ENCODE measurements at places on chromosomes 5 and 9.

DNA sequence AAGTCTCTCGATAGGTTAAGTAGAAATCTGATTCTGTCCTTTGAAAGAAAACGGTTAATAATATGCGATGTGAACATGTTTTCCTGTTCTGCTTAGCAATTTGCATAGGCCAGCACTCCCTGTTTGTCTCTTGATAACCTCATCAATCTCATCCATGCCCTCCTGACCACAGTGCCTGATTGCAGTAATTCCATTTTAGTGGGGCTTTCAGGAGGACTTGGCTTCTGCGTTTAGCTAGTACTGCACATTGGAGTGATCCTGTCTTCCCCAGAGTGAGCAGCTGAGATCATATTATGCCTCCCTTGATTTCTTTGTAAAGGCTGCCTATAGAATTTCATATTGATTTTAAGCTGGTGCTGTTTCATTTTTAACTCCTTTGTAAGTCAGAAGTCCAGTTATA is 335.9 kb upstream of the ISL1 start:
- DNase-seq: no peak

- no peak for DNase-seq
These were observed 80.5 kb downstream of the IRX2 start for GRCh38 chr5:2670940-2671339.

DNA sequence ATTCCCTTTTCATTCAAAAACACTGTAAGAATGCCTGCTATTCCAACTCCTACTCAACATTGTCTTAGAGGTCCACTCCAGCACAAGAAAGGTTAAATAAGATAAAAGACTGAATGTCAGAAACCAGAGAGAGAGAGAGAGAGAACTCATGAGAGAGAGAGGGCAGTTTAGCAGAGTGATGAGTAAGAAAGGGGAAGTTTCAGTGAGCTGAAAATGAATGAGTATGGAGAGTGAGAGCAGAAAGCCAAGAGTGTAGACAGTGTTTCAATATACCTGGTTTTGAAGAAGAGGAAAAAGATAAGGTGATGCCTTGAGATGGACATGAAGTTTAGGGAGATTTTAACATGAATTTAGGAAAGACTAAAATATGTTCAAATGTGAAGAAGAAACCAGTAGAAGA is 528.0 kb upstream of the SEMA6A start:
- no peak for DNase-seq

GRCh38 chr9:85640425-85640824 is 101.3 kb downstream of the AGTPBP1 start:
- DNase-seq: no peak

- no peak for DNase-seq
These were observed 261.3 kb downstream of the CRB2 start for GRCh38 chr9:123617286-123617685.

- DNase-seq: no peak
These were observed 23.8 kb upstream of the ZNF131 start for GRCh38 chr5:43096916-43097315.

- no peak for DNase-seq
These were observed 2.7 kb downstream of the HSPB3 start for GRCh38 chr5:54458221-54458620.

DNA sequence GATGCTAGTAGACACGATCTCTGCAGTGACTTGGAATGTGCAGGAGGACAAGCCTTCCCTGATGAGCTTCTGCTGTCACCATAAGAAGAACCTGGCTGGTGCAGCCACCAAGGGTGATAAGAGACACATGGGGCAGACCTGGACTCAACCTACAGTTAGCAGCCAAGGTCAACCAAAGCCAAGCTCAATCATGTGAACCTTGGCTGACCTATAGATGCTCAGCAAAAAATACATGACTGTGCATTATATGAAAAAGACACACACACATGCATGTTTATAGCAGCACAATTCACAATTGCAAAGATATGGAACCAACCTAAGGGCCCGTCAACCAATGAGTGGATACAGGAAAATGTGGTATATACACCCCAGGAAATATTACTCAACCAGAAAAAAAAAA is 86.9 kb downstream of the TARS1 start:
- DNase-seq: no peak

GRCh38 chr5:39156082-39156481 is 63.3 kb downstream of the FYB1 start:
- no peak for DNase-seq

- no peak for DNase-seq
These were observed 88.6 kb downstream of the COL5A1 start for GRCh38 chr9:134730011-134730760.

DNA sequence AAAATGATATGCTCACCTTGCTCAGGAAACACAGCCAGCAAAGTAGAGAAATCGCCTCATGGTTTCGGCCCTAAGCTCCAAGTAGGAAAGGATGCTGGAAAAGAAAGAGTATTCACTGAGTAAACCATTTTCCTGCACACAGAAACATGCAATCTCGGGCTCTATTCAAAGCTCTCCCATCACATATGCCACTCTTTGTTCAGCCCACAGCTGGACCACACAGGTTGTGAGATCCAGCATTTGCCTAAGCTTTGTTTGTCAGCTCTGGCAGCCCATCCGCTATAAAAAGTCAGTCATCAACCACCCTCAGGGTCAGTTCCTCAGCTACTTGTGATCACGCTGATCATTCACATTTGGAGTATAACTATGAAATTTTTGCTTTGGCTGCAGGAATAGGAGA is 96.5 kb upstream of the SMARCA2 start:
- DNase-seq: no peak

- DNase-seq: no peak
These were observed 116.0 kb downstream of the GOLPH3 start for GRCh38 chr5:32058101-32058500.

- no peak for DNase-seq
These were observed 53.5 kb downstream of the NEURL1B start for GRCh38 chr5:172694541-172694940.

DNA sequence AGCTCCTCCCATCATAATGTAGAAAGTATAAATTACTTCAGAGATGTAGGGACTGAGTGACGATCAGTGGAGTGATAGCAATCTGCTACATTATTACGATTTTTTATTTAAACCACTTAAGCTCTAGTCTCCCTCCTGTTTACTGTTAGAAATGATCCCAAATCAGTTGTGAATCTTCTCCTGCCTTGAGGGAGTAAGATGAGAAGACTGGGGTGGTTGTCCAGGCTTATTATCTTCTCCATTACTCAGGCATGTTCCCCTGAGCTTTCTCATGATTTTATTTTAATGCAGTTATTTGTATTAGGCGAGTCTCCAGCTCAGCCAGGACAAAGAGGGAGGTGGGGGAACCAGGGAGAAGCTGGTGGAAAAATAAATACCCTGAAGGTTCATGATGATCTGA is 48.2 kb upstream of the CTNNA1 start:
- DNase-seq: no peak

GRCh38 chr9:90927496-90927895 is 125.9 kb downstream of the SYK start:
- no peak for DNase-seq

DNA sequence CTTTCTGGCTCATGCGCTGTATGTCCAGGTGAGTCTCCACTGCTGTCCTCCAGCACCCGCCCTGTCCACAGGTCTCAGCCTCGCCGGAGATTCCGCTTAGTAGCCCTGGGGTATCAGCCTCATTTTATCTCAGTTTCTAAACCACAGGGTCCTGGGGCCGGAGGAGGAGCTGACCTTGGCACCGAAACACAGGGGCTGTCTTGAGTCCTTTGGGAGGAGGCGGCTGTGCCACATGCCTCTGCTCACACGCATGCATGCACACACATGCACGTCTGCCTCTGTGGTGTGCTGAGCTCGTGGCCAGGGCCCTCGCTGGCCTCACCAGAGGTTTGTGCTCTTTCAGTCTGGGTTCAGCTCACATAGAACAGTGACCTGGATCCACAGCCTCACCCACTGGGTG is 23.3 kb downstream of the TRIP13 start:
- no peak for DNase-seq

DNA sequence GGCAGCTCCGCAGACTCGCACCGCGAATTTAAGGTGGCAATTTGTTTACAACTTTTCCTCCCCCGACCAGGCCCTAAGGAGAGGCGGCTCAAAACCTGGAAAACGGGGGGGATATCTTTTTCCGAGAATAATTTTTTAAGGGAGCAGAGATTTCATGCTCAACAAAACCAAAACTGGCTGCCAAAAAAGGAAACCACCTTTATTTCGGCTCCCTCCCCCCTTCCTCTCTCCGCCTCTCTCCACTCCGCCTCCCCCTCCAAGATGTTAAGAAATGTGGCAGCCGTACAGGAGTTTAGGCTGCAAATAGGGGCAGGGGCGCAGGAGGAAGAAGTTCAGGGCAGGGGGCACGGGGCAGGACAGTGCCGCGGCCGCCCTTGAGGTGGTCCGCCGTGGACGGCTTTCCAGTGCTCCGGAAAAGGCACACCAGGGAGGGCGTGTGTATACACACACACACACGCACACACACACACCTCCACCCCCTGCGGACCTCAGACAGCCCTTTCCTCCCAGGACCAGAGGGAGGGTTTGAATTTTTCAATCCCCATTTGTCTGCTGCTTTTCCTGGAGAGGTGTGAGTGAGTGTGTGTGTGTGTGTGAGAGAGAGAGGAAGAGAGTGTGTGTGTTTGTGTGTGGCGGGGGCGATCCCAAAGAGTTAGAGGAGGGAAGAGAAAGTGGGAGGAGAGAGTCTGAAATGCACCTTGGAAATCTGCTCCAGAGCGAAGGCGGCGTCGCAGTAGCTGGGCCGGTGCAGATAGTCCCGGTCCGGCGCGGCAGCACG is 9.1 kb downstream of the PTCH1 start:
- DNase-seq: peak; percentile 57

DNA sequence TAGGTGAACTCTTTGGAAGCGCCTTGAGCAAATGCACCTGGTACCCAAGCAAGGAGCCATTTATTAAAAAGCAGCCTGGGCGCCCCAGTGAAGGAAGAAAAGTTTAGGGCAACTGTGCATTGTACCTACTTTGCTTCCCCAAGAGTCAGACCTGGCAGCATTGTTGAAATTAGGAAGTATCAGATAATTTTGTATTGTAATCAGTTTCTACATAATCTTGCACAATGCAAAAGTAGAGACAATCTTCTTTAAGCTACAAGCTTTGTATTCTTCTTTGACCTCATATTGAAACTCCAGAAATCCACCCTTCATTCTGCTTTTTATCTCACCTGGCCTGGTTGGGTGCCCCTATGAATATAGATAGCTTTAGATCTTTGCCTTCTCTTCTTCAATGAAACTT is 490.8 kb downstream of the RASEF start:
- no peak for DNase-seq

DNA sequence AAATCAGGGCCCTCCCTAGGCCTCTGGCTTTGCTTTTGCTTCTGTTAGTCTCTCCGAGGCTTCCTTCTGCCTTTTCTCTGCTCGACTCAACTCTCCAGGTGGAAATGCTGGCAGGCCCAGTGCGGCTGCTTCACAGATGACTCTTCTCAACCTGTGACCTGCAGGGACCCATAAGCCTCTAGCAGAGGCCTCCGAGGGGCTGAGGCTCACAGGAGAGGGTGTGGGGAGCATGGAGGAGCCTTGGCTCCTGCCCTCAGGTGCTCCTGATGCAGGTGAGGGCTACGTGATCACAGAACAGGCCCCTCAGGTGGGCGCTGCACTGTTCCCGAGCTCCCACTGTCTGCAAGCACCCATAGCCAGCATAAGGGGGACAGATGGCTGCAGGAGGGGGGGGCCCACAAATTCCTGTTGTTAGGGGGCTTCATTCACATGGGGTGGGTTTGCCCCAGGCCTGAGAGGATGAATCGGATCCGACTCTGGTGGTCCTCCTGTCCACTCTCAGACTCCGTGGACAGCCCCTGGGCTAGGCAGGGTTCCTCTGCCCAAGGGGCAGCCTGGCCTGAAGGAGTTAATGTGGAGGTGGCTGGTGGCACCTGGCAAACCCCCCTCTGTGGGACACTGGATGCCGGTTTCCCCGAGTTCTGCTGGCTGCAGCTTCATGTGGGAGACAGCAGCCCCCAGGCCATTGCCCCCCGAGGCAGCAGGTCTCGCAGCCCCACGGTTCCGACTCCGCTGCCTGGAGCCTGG is 10.9 kb upstream of the FCN2 start:
- DNase-seq: no peak

GRCh38 chr5:137164536-137164935 is 334.6 kb downstream of the SPOCK1 start:
- DNase-seq: no peak

DNA sequence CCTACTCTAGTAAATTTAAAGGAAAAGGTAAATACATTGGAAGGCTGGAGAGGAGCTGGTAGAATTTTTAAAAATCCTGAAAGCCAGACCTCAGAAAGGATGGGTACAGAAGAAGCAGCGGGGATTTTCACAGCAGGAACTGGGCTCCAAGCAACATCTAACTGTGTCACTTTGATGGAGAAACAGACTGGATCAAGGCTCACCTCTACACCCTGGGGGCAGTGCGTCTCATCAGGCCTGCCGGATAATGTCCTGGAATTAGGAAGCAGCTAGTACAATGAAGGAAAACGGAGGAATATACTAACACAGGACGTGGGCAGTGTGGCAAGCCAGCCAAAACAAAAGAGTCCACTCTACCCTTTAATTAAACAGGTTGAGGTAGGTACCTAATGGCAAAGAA is 463.6 kb downstream of the TAF11L14 start:
- no peak for DNase-seq

GRCh38 chr5:3601911-3602782 is 6.5 kb downstream of the IRX1 start:
- DNase-seq: no peak

GRCh38 chr5:3962113-3962512 is 366.5 kb downstream of the IRX1 start:
- DNase-seq: no peak

- DNase-seq: no peak
These were observed 5.3 kb upstream of the TJP2 start for GRCh38 chr9:69168709-69169217.

DNA sequence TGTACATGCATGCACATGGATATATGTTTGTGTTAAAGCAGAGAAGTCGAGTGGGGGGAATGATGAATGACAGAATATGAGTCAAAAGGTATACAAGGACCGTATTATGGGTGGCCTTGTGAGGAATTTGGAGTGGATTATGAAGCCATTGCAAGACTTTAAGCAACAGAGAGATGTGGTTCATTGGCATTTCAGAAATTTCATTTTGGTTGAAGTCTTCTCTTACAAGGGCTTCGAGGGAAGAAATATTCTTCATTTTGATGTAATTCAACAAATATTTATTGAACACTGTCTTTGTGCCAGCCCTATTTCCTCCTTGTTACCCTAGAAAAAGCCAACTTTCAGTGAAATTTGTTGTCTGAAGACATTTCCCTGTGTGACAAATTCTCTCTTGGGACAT is 83.9 kb upstream of the SLCO6A1 start:
- no peak for DNase-seq

DNA sequence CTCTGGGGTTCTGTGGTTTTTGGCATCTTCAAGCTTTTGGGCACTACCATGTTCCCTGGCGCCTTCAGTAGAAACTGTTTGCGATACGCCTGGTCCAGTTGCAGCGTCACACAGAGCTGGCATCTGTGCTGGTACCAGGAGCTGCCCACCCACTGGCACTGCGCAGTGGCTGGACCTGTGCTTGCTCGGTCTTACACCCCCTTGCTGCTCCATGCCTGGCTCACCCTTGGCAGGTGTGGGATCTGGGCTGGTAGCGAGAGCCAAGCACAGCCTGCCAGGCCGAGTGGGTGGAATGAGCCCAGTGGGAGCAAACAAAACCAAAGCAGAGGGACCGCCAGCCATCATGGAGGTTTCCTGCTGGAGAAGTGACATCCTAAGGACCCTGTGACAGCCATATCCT is 170.2 kb upstream of the IRX2 start:
- no peak for DNase-seq
